NB4 (cell line): ENCODE measurements at places on chromosomes 5 and 9.

GRCh38 chr9:23771746-23772384, 54.2 kb downstream of the ELAVL2 start:
- no peak for DNase-seq

DNA sequence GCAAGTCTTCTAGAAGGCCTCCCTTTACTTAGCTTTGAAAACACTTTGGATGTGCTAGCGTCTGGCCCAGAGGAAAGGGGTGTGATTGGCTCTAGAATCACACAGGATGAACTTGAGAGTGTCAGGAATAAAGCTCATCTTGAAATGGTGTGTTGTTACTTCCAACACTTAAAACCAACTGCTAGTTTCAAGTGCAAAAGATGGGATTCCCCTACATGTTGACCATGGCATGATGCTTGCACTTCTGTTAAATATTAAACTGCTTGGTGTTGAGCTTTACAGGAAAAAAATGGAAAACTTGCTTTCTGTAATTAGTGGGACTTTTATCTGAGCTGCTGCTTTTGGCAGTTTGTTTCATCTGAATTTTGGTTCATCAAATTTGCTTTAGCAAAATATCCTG, 261.1 kb downstream of the MED10 start:
- DNase-seq: no peak

DNA sequence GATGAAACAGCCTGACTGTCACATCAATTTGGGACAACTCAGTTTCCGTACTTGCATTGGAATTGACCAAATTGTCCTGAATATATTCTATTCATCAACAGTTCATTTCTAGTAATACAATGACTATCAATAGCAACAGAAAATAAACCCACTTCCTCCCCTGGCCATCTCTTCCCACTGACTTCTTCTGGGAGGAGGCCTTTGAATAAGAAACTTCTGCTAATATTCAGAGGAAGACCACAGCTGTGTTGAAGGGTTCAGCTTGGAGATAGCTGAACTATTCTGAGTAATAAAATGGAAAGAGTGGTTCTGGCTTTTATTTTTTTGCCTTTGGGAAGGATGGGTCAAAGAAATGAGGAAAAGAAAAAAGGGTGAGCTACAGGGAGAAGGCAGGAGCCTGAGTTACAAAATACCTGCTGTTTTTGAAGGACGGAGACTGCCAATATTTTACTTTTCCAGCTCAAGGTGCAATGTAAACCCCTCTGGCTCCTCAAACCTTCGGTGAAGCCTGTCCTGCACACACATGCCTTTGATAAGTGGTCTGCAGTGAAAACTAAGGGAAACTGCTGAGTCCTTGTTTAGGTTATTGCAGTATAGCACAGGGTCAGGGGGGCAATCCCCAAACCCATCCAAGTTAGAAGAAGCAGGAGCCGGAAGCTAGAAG, 29.9 kb downstream of the FYB1 start:
- DNase-seq: peak; percentile 42

DNA sequence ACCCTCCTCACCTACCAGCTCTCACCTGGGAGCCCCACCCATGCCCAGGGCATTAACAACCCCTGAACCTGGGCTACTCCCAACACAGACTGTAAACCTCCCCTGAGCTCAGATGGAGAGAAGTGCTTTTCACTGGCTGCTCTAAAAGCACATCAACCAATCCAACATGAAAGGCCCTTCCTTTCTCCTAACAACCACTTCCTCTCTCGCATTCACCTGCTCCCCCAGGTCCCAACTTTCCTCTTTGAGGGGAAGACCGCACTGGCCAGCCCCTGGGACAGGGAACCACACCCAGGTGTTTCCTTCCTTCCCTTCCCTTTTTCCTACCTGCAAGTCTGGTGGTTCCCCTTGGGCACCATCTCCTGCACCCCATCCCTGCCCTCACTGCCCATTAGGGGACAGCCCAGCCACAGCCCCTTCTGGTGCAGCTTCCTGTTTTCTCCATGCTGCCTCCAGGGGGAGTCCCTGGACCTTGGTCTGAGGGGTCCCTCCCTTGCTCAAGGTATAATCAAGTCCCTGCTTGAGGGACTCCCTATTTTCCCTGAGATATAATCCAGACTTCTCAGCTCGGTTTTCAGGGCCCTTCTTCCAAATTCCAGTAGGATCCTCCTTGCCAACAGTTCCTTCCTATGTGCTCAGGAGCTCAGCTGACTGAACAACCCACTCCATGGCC, 30.5 kb upstream of the DAB2IP start:
- DNase-seq: peak; percentile 74

GRCh38 chr9:131833906-131834305, 94.0 kb upstream of the RAPGEF1 start:
- DNase-seq: peak; percentile 28

DNA sequence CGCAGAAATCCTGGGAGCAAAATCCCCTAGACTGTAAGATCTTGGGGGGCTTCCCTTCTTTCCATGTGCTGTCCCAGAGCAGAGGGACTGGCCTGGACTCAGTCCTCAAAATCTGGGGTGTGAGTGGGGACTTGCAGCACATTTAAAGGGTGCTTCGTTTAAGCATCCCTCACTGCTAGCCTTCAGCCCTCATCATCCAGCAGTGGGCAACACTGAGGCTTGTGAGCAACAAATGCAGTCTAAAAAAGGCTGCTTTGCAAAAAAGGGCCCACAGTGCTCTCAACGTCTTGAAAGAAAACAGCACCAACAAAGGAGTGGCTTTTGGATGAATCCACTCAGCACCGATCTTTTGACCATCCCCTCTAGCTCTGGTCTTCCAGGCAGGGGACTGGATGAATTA, 128.3 kb upstream of the TBC1D2 start:
- no peak for DNase-seq

DNA sequence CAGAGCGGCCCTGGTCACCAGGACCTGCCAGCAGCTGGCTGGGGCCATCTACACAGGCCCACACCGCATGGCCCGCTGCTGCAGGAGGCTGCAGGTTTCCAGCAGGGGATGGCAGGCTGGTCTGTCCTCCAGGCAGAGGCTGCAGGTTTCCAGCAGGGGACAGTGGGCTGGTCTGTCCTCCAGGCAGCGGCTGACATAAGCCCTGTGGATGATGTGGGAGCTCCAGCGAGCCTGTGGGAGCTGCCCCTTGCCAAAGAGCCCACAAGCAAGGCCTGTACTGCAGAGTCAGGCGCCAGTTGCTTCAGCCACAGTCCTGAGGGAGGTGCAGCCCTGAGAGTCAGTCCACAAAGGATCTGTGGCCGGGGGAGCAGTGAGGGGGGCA, 18.5 kb downstream of the TPPP start:
- peak; percentile 69 for DNase-seq

GRCh38 chr5:131321066-131321465, 57.2 kb downstream of the CDC42SE2 start:
- DNase-seq: no peak

- DNase-seq: no peak
These were observed 88.9 kb upstream of the RANBP3L start for GRCh38 chr5:36390640-36391039.

GRCh38 chr9:111599092-111599954, at the start of gene PTGR1:
PTGR1 (minus strand) TSS chr9:111599647; CDS start chr9:111597422, 2,225 bp downstream.
- peak; percentile 70 for DNase-seq

GRCh38 chr5:177473443-177474001, at the start of gene DBN1:
DBN1 (minus strand) TSS chr5:177473634; CDS start chr5:177473521, 113 bp downstream.
- peak; percentile 62 for DNase-seq

- no peak for DNase-seq
These were observed 105.0 kb downstream of the ANKRD55 start for GRCh38 chr5:56128113-56128512.

DNA sequence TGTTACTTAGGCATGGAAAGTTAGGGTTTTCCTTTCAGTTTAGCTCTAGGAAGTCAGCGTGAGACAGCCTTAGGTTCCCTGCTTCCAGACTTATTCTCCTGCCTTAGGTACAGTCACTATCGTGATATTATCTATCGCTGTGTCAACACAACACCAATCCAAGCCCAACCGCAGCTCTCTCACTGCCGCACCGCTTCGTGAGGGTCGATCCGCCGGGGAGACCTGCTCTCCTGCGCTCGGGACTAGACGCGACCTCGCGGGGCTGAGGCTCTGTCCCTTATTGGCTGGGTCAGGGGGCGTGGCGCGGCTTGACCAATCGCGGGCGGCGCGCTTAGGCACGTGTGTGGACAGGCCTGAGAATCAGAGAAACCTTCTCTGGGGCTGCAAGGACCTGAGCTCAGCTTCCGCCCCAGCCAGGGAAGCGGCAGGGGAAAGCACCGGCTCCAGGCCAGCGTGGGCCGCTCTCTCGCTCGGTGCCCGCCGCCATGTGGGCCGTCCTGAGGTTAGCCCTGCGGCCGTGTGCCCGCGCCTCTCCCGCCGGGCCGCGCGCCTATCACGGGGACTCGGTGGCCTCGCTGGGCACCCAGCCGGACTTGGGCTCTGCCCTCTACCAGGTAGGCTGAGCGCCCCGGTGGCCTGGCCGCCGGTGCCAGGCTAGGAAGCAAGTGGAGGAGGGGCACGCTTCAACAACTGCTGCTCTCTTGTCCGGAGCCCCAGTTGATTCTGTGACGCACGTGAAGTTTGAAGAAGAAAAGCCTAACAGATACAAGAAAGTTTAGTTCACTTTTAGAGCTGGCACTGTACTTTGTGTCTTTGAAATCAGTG, at the start of gene MCCC2:
MCCC2 (plus strand) TSS at position 400 of the 825 bp plus-strand sequence; CDS start at position 486, 86 bp downstream.
- DNase-seq: peak; percentile 98

DNA sequence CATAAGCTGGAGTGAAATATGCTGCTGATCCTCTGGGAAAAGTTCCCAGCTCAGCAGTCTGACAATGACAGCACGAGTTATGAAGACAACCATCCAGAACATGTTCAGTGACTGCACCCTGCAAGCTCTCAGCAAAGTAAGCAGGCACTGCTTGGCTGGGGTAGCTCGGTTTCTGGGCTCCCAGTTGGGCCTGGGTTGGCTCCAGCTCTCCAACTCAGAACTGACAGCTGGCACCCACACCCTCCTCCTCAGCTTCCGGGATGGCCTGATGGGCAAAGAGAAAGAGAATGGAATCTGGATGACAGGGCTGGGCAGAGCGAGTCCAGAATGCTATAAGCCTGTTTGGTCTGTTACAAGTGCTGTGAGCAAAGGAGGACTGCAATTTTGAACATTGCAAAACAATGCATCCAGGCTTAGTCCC, 185.0 kb downstream of the CSNK1G3 start:
- DNase-seq: peak; percentile 4

GRCh38 chr9:79658926-79659325, 87.2 kb downstream of the TLE4 start:
- no peak for DNase-seq

- DNase-seq: peak; percentile 37
These were observed 25.5 kb downstream of the ESM1 start for GRCh38 chr5:54959673-54960418.

DNA sequence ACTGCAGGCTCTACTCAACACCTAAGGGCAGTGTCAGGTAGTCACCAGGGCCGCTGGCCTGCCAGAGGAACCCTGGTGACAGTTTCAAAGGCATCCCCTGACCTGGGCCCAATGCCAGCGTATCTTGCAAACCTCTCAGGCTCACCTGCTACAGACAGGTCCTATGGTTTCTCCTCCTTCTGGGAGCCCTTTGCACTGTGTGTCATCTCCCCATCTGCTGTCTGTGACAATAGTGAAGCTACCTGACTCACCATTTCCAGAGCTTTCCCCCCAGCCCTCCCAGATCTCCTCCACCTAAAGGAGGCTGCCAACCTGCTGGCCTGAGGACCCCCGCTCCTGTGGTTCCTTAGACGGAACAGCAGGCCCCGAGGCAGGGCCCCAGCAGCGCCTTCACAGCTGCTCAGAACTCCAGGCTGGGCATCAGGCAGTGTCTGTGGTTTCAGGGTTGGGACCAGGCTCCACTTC, 203.1 kb downstream of the FSTL4 start:
- DNase-seq: no peak

GRCh38 chr5:144125163-144125726, 45.2 kb downstream of the YIPF5 start:
- DNase-seq: no peak

DNA sequence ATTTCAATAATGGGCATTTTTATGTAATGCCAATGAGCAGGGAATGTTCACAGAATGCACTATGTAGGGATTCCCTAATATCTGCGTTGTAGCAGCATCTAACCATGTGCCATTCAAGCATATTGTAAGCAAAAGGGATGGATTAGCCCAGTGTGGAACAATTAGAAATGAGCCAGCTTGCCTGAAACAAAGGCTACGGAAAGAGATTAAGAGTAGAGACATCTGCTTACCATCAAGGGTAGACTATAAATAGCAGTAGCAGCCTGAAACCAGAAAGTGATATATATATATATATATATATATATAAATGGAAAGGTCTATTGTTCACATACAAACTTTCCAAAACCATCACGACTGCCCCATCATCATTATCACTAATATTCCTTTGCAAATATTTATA, 31.9 kb upstream of the CEP120 start:
- DNase-seq: no peak

- DNase-seq: no peak
These were observed 977.9 kb upstream of the NUDT12 start for GRCh38 chr5:104540448-104540847.

DNA sequence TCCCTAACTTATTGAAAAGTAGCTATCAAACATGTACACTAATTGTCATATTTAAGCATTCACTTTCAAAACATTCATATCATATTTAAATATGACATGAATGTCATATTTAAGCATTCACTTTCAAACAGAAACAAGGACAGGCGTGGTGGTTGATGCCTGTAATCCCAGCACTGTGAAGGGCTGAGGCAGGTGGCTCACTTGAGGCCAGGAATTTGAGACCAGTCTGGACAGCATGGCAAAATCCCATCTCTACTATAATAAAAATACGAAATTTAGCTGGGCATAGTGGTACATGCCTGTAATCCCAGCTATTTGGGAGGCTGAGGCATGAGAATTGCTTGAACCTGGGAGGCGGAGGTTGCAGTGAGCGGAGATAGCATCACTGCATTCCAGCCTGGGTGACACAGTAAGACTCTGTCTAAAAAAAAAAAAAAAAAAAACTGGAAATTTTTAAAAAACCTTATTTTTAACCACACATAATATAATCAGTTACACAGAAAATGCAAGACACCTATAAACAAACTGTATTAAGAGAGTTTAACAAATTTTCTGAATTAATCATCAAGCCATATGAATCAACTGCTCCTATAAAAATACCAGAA, 88.1 kb downstream of the LPAR1 start:
- no peak for DNase-seq

DNA sequence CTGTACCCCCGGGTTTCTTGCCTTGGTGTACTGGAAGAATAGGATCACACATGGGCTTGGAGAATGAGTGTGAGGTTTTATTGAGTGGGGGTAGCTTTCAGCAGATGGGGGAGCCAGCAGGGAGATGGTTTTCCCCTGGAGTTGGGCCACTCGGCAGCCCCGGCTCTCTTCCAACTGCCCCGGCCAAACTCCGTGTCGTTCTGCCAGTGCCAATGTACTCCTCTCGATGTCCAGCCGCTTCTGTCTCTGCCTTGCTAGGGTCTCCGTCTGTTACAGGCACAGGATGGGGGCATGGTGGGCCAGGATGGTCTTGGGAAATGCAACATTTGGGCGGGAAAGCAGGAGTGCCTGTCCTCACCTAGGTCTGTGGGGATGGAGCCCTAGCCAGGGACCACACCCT, 7.6 kb upstream of the PLPP6 start:
- DNase-seq: no peak

- no peak for DNase-seq
These were observed 230.0 kb upstream of the IRX1 start for GRCh38 chr5:3365501-3366215.
